ENCODE measurements at places on chromosomes 6 and 20.

DNA sequence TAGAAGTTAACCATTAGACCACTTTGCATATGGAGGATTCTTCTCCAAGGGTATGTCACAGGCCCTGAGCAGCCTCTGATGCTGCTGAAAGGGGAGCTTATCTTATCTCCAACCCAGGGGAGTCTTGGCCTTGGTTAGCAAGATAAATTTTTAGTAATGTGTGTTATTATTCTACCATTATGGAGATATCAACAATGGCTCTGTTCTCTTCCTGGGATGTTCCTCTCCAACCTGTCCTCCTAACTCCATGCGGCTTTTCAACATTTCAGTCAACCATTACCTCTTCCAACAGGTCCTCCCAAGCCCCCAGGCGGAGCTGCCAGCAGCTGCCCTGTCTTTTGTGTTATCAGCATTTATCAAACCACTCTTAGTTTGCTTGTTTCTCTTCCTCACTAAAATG lies 48.4 kb upstream of the FOXC1 start:
- no peak for DNase-seq

GRCh38 chr6:112939563-112939962 lies 592.4 kb downstream of the RFPL4B start:
- DNase-seq = no peak

DNA sequence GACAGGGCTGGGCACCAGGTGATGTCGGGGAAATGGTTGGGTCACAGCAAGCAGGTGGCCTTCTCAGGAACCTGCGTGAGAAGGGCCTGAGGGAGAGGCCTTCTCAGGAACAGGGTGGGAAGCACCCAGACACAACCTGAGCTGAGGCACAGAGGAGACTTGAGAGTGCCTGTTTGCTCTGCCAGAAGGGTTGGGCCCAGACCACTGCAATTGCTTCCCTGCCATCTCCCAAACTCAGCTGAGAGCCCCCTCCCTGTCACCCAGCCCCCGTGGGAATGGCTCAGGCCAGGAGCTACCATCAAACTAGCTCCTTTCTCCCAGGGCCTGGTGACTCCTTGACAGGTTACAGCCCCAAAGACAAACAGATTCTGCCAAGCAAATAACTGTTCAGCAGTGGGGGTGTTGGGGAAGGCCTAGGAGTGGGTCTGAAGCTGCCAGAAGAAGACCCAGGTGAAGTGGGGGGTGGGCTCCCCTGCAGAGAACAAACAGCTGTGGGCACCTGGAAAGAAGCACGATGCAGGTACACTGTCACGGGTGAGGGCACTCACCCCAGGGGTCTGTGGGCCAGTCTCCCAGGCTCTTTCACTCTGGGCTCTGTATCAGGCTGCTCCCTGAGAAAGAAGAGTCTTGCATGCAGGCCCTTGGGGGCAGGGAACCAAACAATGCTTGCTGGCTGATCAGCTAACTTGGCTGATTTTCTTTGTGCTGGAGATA lies 30.4 kb upstream of the SPDEF start:
- no peak for DNase-seq

- no peak for DNase-seq
Observed at GRCh38 chr20:2663364-2663886, 591 bp downstream of the IDH3B start.

DNA sequence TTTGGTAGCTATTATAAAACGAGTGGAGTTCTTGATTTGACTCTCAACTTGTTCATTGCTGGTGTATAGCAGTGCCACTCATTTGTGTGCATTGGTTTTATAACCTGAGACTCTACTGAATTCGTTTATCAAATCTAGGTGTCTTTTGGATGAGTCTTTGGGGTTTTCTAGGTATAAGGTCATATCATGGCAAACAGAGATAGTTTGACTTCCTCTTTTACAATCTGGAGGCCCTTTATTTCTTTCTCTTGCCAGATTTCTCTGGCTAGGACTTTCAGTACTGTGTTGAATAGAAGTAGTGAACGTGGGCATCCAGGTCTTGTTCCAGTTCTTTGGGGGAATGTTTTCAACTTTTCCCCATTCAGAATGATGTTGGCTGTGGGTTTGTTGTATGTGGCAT lies 38.8 kb downstream of the SUMO4 start:
- DNase-seq = no peak

GRCh38 chr20:45433316-45433715 lies 17.4 kb downstream of the PIGT start:
- no peak for DNase-seq

GRCh38 chr6:170439366-170440361 lies 113.4 kb downstream of the PSMB1 start:
- DNase-seq = no peak

DNA sequence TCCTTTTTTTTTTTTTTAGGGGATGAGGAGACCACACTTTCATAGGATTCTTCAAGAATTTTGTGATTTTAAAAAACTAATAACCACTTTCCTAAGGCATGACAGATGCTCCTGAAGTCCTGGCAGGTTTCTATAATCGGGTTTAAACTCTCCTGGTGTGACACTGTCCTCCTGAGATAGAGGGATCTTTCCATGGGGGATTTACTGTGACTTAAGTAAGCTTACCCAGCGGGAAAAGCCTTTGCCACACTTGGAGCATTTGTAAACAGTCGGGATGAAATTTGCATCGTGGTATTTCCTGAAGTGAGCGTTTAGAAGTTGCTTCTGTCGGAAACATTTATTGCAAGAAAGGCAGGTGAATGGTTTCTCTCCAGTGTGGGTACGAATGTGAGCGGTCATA lies 16.6 kb downstream of the CTCFL start:
- DNase-seq = no peak

DNA sequence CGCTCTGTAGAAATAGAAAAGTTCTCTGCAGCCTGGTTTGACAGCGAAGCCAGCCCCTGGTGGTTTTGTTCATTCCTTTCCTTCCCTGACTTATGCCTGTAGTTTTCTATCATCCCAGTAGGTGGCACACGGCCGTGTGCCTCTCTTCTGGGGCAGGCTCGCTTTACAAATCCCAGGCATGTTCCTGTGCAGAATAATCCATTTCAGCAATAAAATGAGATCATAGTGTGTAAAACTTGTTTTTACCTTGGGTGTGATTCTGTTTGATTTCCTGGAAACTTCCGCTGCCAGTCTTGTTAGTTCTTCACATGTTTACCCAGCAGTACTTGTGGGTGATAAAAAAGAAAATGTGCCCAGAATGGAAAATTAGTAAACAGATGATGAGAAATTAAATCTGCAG lies 7.4 kb upstream of the INSM1 start:
- no peak for DNase-seq

DNA sequence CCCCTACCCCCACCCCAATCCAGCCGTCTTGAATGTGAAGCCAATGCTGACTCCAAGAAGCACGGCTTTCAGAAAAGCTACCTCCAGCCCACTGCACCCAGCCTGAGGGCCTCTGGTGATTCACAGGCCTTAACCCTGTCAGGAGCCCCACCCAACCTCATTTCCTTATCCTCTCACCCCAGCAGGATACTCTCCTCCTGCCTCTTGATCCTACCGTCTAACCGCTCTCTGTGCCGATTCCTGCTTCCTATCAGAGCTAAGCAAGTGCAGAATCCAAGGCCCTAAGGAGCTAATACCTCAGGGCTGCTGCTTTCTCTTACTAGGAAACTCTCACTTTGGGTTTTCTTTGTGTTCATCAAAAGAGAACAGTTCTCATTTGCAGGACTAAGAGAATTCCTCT lies 47.2 kb downstream of the TRERF1 start:
- DNase-seq = no peak

DNA sequence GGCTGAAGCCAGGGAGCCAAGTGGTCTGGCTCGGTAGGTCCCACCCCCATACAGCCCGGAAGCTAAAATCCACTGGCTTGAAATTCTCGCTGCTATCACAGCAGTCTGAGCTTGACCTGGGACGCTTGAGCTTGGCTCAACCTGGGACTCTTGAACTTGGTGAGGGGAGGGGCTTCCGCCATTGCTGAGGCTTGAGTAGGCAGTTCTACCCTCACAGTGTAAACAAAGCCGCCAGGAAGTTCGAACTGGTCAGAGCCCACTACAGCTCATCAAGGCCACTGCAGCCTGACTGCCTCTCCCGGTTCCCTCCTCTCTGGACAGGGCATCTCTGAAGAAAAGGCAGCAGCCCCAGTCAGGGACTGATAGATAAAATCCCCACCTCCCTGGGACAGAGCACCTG lies 1337.7 kb downstream of the HACE1 start:
- DNase-seq = no peak

DNA sequence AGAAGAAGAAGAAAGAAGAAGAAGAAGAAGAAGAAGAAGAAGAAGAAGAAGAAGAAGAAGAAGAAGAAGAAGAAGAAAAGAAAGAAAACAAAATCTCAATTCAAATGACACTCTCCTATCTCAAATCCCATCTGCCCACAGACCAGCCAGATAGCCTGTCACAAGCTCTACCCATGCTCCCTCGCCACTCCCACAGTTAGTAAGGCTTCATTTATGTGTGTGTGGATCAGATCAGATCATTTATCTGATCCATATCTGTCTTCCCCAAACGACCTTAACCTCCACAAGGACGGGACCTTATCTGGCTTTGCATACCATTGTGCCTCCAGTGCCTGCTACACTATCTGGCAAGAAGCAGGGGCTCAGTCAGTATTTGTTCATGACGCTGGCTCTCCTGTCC lies 81.9 kb upstream of the RREB1 start:
- DNase-seq = no peak

- DNase-seq = no peak
Observed at GRCh38 chr6:78854546-78854945, 12.8 kb upstream of the IRAK1BP1 start.

GRCh38 chr6:82589509-82590206 lies 226.0 kb downstream of the TPBG start:
- no peak for DNase-seq

DNA sequence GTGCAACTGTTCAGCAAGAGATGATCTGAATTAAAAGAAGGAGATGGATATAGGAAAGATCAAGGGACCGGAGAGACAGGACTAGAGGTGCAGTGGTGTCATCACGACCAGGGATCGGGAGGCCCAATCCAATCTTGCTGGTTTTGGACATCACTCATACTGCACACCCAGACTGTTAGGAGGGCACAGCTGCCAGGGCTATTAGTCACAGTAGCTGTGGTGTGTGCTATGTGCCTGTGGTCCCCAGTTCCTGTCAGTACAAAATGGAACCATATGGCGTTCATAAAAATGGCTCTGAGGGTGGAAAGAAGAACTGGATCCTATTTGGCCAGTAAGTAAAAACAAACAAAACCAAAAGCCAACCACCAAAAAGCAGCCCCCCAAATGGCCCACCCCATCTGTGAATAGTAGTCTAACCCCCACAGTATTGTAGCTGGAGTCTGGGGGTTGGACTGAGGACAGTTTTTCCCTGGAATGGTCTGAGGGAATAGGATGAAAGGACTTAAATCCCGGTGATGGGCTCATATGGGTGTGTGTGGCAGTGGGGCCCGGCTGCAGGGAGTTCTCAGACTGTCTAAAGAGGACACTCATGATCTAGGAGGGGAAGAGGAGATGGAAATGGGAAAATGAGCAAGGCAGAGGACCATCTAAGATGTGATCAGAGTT lies 9.3 kb upstream of the NNAT start:
- no peak for DNase-seq

DNA sequence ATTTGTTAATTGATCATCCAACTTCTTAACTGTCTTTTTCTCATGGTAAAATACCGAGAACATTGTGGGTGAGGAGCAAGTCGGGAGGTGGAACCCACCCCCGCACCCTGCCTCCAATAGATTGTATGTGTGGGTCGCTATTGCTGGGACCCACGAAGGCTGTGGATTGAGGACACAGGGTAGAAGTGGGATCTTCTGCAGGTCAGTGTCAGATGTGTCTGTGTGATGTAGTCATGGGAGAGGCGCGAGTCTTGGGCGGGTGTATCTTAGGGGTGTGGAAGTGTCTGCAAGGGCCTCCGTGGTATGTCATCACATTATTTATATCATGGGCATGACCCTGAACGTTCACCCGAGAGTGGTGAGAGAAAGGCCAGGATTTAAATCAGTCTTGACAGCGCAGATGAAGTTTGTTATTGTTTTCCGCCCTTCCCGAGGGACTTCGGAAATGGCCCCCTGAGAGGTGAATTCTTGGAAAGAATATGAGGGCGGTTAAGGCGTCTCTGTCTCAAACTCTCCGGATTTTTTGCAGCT lies 472 bp upstream of the PAQR8 start:
- no peak for DNase-seq
